ENCODE measurements at places on chromosomes 13 and 19.

- no peak for DNase-seq
These were observed 208.9 kb upstream of the SLC10A2 start for GRCh38 chr13:103275081-103275480.

DNA sequence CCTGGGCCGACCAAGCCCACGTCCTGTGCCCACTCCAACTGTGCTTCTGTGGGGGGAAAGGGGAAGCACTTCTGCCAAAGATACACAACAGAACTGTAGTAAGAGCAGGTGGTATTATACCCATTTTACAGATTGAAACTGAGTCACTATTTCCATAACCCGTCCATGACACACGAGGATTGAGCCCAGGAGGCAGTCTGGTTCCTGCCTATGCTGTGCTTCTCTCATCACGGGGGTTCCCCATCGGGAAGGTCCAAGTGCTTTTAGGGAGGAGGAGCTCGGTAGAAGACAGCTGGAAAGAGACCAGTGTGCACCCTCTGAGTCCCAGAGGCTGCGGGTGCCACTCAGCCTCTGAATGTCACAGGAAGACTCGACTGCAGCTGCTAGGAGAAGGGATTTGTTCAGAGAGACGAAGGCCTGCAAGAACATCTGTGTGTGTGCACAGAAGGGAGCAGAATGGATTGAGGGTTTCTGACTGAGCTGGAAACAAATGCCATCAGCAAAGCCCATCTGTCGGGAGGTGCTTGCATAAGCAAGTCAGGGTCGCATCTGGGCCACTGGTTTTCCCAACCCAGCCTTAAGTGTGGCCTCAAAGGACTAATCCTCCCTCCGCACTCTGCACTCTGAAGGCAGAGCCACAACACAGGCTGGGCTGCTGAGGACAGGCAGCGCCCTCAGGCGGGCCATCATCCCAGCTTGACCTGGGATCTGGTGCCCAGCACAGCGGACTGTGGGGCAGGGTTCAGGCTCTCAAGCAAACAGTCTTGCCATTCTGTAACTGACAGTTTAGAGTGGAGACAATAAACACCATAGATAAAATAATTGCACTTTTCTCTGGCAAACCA lies 150.0 kb downstream of the DPF1 start:
- DNase-seq = no peak

DNA sequence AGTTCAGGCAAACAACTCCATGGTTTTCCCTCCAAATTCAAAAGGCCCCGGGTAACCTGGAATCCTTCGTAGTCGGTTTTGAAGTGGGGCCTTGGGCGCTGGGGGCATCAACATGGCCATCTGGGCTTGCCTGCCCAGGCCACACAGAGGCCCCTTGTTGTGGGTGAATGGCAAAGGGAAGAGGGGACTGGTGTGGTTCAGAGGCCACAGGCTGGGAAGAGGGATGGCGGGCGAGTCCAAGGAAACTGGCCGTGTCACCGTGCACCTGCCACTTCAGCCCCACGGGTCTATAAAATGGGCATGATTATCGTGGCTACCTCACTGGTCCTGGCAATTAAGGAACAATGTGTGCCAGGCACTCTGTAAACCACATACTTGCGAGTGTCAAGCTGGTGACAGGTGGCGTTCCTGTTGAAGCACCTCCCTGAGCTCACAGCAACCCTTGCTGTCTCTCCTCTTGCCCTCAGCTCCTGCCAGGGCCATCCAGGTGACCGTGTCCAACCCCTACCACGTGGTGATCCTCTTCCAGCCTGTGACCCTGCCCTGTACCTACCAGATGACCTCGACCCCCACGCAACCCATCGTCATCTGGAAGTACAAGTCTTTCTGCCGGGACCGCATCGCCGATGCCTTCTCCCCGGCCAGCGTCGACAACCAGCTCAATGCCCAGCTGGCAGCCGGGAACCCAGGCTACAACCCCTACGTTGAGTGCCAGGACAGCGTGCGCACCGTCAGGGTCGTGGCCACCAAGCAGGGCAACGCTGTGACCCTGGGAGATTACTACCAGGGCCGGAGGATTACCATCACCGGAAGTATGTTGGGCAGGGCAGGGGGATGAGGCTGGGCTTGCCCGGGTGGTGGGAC lies 1.3 kb downstream of the LSR start:
- no peak for DNase-seq

DNA sequence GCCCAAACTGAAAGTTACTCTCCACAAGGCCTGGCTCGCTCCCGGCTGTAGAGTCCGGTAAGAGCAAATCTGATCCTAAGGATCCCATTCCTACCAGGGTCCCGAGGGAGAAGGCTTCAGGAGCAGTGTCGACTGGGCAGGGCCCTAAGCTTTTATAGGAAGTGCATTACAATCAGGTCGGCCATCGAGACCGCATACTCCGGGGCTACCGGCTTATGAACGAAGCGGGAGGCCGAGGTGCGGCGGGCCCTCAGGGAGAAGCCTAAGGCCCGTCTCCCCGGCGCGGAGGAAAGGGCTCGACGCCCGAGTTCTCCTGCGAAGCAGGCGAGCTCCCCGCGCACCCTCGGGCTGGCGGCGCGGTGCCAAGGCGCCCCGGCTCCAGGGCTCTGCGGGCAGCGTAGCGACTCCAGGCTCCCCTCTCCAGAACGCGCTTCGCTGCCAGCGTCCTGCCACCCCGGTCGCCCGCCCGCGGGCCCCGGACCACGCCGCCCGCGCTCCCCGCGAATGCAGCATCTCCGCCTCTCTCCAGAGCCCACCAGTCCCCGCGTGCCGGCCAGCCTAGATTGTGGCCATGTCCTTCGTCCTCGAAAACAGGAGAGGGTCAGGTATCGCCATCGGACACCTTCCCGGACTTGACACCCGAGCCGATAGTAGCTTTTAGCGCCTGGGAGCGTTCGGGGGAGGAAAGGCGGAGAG lies 1.4 kb downstream of the EFNB2 start:
- DNase-seq = no peak

DNA sequence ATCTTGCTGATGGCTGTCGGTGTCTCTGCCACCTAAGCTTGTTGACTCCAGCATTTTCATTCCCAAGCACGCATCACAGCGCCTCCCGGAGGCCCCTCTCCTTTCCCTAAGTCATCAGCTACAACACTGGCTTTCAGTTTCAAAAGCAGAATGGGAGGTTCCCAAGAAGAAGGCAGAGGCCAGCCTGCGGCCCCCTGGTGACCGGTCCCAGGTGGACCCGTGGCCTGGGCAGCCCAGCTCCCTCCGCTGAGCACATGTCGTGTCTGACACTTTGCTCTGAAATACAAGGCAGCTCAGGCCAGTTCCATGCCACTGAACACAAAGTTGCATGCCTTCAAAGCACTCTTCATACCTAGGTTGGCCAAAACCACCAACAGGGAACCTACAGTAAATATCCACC lies 8.5 kb downstream of the MLLT1 start:
- no peak for DNase-seq

DNA sequence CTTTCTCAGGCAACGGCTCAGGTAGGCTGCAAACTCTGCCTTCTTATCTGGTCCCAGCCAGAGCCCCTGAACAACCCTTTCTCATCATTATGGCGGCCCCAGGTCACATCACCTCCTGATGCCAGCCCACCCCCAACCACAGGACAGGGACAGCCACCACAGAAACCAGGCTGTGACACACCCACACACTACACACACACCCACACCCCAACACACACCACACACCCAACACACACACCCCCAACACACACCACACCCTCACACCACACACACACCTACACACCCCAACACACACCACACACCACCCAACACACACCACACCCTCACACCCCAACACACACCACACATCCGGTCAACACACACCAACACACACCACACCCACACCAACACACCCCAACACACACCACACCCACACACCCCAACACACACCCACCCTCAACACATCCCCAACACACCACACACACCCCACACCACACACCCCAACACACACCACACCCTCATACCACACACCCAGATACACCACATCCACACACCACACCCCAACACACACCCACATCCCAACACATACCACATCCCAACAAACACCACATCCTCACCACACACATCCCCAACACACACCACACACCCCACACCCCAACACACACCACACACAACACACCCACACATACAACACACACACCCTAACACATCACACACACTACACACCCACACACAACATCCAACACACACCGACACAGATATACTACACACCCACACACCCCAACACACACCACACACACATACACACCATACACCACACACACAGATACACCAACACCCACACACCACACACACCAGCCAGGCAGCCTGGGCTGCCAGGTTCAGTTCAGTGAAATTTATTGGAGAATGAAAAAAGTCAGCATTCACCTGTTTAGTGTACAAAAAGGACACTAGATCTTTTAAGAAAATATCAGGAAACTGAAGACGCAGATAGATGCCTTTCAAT lies 4.2 kb upstream of the ISYNA1 start:
- no peak for DNase-seq

DNA sequence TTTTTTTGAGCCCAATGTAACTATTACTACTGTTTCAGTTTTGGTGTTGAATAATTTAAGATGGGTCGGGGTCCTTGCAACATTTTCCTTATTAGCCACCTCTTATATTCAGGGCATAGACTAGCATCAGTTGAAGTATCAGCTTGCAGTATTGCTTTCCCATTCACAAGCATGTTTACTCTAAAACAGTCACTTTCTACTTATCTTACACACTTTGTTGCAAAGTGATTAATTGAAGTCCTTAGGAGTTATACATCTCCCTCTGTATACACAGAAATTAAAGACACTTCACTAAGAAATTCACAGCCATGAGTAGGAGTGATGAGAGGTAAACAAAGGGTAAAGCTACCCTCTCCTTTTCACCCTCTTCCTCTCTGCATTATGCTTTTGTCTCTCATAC lies 27.6 kb downstream of the SLAIN1 start:
- DNase-seq = no peak

GRCh38 chr19:6060600-6061375 lies 49.5 kb downstream of the RFX2 start:
- no peak for DNase-seq

DNA sequence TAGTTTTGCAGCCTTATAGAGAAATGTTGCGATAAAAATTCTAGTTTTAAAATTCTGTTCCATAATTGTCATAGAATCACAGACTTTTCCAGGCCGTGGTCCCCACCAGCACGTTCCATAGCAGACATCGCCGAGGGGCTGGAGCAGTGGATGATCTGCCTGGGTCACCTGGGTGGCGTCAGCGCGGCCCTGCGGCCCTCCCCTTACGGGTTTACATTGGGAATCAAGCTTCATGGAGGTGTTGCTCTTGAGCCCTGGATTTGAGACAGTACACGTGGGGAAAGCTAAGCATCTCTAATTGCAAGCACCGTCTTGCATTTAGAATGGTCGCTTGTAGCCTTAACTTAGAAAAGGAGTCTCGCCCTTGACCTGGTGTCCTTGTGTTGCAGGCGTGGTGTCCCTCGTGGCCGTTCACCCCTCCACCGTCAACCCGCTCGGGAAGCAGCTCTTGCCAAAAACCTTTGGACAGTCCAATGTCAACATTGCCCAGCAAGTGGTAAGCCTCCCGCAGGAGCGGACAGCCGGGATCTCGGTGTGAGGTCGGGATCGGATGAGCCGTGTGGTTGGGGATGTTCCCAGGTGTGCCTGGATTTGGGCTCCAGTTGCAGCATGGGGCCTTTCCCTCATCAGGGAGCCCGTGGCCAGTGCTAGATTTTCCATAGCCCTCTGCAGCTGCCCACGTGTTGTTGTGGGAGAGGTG lies 35.1 kb downstream of the ATP4B start:
- no peak for DNase-seq

DNA sequence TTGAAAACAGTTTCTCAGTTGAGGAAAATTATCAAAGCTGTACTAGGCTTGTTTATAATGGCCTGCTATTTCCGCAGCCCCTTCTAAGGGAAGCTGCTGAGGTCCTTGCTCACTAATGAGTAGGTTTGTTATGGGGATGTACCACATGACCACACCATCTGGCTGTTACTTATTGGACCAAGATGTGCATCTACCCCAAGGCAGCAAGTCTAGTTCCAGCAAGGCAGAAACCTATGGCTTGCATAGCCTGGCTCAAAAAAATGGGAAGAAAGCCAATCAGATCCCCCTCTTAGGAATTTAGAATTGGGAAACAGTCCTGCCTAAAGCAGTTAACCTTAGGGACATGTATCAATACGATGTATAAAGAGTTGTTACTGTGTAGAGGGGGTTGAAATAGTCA lies 186.5 kb upstream of the SPRY2 start:
- DNase-seq = no peak

All from AG09309 (cell line).